Activated CD4-positive, alpha-beta T cell treated with anti-CD3 and anti-CD28 coated beads, Interleukin-2, amount 50 U/mL, for 4 hours (primary cell): ENCODE measurements at places on chromosomes 2 and 18.

DNA sequence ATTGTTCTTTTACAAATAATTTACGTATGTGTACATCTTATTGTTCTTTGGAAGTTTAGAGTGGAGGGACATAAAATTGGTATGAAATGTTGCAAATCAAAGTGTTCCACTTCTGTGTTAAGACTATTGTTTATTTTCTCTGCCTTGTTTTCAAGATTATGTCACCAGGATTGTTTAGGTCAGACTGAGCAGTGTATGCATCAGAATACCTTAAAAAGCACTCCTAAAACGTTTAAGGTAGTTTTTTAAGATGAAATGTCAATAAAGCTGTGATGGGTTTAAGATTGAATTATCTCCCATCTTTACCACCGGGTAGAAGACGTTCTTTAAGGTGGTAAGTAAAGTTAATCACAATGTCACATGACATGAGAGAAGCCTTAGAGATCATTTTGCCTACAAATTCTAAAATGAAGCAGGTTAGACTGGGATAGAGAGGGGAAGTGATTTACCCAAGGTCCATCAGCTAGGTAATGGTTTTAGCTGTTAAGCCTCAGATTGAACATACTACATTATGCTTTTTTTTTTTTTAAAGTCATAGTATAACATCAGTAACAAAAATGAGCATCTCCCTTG, 10.6 kb downstream of the VAPA start:
- no peak for DNase-seq

DNA sequence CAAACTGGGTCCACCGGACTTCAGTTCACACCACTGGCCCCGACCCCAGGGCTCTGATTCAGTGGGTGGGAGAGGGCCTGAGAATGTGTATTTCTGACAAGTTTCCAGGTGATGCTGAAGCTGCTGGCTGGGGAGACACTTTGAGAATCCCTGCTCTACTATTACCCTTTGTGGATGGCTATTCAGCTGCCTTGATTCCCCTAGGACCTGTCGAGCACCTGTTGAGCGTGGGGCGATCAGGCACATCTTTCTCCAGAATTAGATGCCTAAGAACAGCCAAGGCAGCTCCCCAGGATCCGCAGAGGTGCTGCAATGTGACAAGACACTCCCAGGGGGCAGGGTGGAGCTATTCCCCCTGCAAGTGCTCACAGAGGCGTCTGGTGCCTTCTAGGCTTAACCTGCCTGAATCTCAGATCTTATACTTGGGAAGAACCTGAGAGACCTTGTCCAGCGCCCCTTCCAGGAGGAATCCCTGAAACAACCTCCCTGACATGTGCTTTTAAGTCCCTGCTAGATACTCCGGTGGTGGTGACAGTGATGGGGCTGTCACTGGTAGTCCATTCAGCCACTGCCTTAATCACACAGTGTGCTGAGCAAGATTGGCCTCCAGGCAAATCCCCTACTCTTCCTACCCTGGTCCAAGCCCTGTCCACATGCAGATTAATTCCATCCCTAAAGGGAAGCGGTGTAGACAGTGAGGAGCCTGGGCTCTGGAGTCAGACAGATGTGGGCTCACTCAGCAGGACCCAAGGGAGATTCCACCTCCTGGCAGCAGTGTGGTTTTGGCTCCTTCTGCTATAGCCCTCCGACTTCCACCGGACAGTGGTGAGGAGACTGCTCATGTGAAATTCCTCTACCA, 43.4 kb upstream of the OTOF start:
- no peak for DNase-seq

DNA sequence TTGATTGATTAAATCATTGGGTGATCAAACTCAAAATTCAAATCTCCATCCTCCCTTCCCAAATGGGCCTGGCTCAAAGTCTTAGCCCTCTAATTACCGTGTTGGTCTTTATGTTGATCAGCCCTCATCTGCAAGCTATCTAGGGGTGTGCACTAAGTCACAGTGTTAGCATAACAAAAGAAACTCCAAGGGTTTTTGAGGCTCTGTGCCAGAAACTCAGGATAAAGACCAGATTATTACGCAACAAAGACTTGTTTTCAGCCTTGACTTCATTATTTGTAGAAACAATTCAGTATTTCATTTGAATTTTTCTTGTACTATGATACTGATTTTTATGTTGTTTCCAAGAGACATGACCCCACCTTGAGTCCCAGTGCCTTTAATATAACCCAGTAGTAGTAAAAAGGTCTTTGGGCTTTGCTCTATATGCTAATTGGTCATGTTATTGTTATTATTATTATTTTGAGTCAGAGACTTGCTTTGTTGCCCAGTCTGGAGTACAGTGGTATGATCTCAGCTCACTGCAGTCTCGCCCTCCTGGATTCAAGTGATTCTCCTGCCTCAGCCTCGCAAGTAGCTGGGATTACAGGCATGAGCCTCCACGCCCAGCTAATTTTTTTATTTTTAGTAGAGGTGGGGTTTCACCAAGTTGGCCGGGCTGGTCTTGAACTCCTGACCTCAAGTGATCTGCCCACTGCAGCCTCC, 13.9 kb downstream of the PSMD14 start:
- no peak for DNase-seq

DNA sequence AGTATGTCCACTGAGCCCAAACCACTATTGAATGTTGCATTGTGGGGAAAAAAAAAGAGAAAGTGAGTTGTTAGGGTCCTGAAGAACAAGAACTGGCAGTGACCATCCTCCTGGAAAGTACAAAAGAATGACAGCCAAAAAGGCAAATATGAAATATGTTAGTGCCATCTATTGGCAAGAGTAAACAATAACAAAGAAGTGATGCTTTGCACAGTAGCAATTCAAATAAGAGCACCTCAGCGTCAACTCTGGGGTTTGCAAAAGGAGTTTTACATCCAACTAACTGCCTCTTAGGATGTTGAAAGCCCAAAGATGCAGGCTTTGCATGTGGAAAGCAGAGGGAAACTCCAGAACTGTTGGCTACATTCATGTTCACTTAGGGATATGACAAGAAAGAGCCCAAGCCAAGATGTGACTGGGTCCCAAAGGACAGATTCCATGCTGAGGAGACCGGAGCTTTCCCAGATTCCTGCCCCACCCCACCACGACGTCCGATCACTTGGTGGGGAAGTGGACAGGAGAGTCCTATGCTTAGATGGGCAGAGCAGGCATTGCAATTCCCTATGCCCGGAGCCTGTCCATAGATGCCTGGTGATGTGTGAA, 15.6 kb downstream of the TRABD2A start:
- no peak for DNase-seq
